GM12892 (cell line): ENCODE measurements at places on chromosomes 12 and 14.

GRCh38 chr12:56202366-56202765 is 13.1 kb upstream of the SMARCC2 start:
- no peak for DNase-seq

GRCh38 chr14:72565149-72565559 is 328.7 kb downstream of the DPF3 start:
- no peak for DNase-seq

GRCh38 chr12:49336645-49337584 is at the start of gene C1QL4:
C1QL4 (minus strand) TSS chr12:49337188; CDS start chr12:49336477, 711 bp downstream.
- DNase-seq: peak; percentile 91

DNA sequence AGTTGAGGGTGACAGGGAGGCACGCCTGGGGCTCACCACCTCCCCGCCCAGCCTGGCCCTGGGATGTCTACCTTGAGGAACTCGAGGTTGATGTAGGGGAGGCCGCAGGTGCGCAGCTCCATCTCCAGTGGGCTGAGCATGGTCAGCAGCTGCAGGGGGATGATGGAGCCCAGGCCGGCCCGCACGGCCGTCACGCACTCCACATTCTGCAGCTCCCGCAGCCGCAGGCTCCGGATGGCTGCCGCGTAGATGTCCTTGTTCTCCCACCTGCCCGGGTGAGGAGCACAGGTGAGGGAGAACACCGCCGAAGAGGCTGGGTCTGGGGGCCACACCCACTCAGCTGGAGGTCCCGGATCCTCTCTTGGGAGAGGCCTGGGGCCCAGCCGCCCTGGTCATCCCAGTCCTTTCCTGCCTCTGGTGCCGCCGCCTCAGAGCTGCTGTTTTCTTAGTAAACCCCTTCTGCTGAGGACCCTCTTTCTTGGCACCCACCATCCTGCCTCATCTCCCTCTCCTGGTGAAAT is 38.2 kb downstream of the TRAFD1 start:
- DNase-seq: no peak

DNA sequence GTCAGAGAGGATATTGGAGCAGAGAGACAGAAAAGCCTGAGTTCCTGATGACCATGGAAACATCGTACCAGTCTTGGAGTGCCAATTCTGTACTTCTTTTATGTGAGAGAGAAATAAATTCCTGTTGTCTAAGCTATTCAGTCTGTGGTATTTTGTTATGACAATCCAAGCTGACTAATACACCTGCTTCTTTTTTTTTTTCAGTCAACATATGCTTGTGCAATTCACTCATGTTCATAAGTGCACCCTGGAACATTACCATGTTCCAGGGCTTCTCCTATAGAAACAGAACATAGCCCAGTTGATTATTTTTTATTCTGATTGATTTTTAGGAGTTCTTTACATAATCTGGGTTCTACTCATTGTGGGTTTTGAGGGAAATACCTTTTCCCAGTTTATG is 1.7 kb upstream of the CHPT1 start:
- DNase-seq: no peak
